ENCODE measurements at places on chromosomes 4 and X.
A peak's percentile ranks its signal among the peaks of the same experiment; 100 is the strongest.

DNA sequence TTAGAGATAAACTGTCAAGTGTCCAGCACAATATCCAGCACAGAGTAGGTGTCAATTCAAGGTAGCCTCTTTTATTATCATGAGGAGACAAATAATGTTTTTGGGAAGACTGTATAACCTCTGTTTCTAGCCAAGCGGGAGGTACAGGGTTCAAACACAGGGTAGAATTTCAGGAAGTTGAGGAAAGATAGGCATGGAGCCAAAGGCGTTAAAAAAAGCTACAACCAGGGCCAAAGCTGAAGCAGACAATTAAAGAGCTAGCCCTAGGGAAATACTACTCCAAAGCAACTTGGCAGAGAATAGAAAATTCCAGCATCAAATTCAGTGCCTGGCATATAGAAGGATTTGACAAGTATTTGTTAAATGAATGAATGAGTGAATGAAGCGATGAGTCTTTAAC lies 40.0 kb upstream of the CASK start:
- DNase-seq: no peak

DNA sequence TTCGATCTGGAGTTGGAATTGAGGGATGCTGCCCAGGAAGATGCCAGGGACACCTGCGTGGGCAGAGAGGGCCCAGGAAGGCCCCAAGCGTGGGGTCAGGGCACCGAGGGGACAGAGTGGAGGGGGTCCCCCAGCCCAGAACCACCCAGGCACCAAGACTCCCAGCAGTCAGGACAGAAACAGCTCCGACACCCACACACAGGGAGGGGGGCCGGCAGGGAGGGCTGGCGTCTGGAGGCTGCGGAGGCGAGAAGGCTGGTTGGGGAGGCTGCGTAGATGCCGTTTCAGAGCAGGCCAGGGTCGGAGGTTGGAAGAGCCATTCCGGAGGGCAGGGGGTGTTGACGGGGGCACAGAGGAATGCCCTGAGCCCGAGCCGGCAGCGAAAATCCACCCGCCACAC lies 23.6 kb downstream of the ATP5ME start:
- no peak for DNase-seq

- no peak for DNase-seq
Measured at GRCh38 chrX:30275498-30275897, 28.6 kb downstream of the MAGEB1 start.

GRCh38 chr4:6047130-6047673 lies 29.0 kb upstream of the C4orf50 start:
- DNase-seq: no peak

DNA sequence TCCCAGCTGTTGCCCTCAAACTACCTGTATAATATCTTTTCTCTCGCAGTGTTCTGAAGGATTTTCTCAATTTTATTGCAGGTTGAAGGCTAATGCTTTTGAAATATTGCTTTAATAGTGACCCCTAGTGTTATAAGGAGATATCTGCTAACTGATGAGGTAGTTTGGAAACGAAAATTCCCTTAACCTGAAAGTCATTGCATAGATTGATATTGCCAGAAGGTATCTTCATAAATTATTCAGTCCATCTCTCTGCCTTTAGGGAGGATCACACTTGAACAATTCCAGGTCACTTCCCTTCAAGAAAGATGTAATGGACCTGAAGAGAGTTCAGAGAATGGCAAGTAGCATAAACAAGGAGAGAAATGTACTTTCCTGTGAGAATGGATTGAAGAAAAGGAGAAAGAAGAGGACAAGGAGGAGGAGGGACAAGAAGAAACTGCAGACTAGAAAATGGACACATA lies 44.1 kb downstream of the TIGD4 start:
- peak; percentile 51 for DNase-seq

DNA sequence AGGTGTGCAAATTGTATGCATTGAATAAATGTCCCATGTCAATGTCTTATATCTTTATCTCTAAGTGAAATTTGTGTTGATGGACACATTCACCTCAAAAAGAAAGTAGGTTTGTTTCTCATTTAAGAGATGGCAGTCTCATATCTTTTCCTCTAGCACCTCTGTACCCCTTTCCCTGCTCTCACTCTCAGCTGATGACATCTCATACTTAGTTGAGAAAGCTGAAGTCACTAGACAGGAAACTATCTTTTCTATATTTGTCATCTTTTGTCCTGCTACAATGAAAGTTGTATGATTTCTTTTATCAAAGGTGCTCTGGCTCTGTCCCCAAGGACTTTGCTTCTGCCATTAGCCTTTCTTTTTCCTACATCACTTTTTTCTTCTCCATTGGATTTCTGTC lies 84.0 kb upstream of the GRPR start:
- DNase-seq: no peak

DNA sequence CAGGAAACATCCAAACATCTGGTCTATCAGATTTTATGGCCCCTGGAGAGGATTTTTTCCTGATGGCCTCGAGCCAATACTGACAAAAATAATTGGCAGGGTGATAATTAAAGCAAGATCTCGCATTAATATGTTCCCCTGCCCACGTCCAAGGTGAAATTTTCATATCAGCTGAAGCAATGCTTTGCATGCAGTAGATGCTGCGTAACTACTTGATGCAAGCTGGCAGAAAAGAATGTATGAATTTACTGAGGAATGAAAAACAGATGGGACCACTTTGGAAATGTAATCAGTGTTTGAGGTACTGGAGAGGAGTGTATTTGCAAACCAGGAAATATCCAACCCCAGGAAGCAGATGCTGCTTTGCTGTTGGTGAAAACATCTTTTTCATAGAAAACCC lies 36.8 kb upstream of the REST start:
- DNase-seq: no peak

GRCh38 chr4:140092094-140092851 lies 61.7 kb downstream of the MAML3 start:
- DNase-seq: peak; percentile 17

DNA sequence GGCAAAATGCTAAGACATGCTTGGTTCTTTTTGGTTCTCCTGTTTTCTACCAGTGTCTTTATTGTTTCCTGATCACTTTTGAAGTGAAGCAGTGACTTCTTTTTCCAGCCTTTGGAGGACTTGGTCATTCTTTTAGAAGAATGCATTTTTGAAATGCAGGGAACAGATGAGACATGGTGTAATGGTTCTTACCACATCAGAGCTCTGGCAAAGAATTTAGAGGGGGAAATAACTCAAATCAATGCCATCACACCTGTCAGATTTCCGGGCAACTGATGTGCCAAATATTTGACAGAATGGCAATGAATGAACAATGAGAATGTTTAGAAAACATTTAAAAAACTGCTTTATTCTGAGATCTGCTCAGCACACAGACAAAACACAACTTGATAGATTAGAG lies 519.6 kb downstream of the IQCM start:
- DNase-seq: no peak
